SJCRH30 (cell line): ENCODE measurements at places on chromosomes 6 and 20. TPM values are rescaled to one million over a fixed set of nuclear protein-coding genes. Genes with fewer than 3 reads are reported as not detected.

Gene PLCB1
- 11.0 and 13.4 TPM in 2 replicates for total RNA-seq

Gene NRSN1
- total RNA-seq, result not detected in 2 replicates

Gene SNAI1
- 29.7 and 30.7 TPM in 2 replicates for total RNA-seq

Gene RNGTT
- total RNA-seq, result 38.8 and 40.8 TPM in 2 replicates

Gene HNF4A
- not detected in 2 replicates for total RNA-seq

Gene TJAP1
- total RNA-seq, result 32.2 and 38.8 TPM in 2 replicates
